ENCODE measurements at places on chromosomes 6 and 20.

DNA sequence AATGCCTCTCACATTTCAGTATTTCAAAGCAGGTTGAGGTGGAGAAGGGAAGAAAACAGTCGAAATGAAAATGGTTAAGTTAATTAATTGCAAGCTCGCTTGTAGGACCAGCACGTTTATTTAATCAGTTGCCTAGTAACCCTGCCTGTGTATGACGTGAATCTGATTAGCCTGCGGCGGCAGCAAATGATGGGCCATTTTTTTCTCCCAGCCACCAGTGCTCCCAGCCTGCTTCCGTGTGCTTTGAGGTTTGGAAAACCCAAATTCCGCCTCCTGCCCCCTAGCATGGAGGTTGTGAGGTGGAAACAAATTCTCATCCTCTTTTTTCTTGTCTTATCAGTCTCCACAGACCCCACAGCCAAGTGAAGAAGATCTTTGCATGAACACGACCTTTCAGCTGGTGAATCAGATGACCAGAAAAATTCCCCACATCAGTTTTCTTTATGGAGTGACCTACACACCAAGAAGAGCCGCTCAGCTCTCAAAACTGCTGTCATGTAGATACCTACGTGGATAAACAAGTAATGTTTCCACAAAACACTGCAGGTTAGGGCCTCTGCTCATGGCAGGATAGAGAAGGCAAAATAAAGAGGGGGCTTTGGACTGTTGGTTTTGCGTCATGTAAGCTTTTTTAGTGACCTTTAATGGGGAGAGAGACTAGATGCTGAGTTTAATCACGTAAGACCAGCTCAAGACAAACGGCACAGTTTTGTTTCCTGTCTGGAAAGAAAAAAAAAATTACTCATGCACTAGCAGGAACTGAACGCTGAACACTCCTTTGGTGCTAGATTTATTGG, 572.9 kb upstream of the NOX3 start:
- no peak for ATAC-seq

GRCh38 chr20:40860487-40860902, 168.1 kb upstream of the TOP1 start:
- ATAC-seq: no peak

GRCh38 chr6:10837009-10837621, 1.2 kb downstream of the MAK start:
- no peak for ATAC-seq

GRCh38 chr6:56868687-56869086, 86.2 kb upstream of the BEND6 start:
- ATAC-seq: no peak

- no peak for ATAC-seq
These were observed 12.5 kb upstream of the BCKDHB start for GRCh38 chr6:80094017-80094416.

DNA sequence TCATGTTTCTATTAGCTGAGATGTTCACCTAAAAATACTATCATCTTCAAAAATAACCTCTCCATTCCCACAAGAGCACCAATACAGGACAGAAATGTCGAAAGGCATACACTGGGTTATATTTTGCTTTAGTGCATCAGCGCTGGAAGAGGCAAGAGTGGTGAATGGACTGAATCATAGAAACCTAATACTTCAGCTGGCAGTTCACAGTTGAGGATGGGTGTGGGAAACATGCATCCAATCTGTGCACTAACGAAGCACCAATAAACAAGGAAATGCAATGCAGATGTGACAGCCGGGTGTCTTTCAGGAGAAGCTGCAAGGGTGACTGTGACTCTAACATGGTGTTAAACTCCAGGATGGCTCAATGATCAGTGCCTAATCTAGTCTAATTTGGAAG, 365.8 kb downstream of the ESR1 start:
- no peak for ATAC-seq

- ATAC-seq: no peak
These were observed 168.9 kb upstream of the COL21A1 start for GRCh38 chr6:56416247-56416646.

GRCh38 chr20:62834967-62835730, 18.3 kb downstream of the COL9A3 start:
- ATAC-seq: no peak

- ATAC-seq: no peak
These were observed 78.6 kb upstream of the AKAP12 start for GRCh38 chr6:151160929-151161757.

DNA sequence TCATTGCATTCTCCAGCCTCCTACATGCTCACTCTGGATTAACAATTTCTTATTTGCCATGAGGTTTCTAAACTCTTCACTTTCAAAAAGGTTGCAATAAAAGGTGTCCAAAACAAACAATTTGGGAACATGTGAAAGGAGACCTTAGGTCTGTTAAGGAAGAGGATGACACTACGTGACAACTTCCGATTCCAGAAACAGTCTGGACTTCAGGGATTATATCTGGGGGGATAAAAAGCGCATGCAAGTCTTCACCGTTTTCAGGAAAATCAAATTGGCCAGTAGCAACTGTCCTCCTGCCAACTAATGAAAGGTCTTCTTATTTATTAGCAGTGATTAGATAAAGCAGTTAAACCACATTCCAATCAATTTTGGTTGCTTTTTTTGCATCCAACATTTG, 1.8 kb downstream of the ZDHHC14 start:
- no peak for ATAC-seq

- no peak for ATAC-seq
These were observed 36.1 kb upstream of the NAA20 start for GRCh38 chr20:19981031-19981451.

DNA sequence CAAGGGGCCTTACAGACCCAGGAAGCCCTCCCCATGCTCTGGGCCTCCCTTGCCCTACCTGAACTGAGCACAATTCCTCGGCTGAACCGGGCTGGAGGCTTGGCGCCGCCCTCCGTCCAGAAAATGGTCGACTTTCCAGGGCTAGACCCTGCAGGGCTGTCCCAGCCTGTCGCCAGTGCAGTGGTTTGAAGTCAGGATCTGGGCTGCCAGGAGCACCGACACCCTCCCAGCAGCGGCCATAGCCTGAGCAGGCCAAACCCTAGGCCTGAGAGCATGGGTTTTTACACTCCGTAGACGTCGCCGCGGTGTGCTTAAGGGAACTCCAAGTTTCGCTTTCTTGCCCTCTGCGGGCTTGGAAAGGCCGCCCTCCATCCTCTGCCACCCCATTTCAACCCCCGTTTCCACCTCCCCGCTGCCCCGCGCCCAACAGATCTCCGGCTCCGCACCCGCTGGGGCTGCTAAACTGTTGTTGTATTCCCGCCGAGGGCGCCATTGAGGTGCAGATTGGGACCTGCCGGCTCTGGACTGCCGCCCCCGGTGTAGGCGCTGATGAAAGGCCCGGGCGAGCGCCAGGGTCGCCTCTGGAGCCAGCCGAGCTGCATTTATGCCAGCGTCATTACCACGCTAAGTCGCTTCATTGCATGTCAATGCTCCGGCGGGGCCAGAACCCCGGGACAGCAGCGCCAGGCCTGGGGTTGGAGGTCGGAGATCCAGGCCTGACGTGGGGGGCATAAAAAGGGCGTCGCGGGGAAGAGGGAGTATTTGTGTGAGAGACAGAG, 2.2 kb upstream of the TFAP2A start:
- ATAC-seq: no peak

DNA sequence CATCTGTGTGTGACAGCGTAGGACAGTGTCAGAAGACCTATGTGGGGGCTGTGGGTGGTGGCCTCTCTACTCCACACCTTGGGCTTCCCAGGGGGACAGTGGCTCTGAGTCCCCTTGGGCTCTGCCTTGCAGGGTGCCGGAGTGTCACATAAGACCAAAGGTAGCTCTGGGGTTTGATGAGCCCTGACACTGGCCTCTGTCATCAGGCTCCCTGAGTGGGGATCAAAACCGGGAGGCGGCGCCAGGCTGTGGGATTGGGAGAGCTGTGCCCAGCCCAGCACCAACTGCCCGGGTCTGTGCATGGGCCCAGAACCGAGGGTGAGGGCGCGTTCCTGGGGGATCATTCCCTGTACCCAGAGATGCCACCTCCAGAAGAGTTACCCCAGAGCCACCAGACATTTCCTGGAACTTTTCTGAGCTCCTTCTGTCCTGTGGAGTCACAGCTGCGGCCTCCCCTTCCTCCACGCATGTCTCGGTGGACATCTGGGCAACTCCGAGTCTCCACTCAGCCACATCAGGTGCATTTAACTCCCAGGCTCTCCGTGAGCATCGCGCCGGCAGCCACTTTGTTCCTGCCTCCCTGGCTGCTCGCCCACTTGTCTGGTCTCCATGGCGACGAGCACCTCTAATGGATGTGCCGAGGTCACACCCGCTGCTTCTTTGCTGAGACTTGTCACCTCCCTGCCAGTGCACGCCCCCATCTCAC, 94.7 kb downstream of the TMEM242 start:
- ATAC-seq: no peak

DNA sequence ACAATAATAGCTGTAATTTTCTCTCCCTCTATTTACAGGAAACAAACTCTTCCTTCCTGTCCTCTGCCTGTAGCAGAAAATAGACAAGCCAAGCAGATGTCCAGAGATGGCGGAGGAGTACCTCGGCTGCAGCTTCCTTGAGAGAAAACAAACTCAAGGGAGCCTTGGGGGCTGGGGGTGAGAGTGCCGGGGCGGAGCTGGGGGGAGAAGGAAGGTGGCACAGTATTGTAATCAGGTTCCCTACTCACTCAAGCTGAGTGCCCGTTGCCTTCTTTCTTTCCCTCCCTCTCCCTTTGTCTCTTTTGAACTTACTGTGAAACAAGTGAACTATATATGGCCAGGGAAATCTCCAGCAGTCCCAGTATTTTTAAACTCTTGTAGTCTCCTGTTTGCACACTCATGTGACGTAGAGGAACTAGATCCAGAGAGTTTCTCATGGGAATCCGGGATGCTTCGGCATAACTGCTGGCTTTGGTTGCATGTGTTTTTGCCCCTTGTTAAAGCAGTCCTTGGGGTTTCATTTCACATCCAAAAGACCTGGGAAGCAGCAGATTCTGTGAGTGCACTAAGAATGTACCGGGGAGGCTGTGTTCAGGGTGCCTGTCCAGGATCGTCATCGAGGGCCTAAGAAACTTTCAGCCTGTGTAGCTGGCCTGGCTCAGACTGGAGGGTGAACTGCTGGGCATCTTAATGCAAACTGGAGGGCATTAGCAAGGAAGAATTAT, 44.6 kb upstream of the HDDC2 start:
- no peak for ATAC-seq

- ATAC-seq: no peak
These were observed 22.6 kb downstream of the GHRH start for GRCh38 chr20:37238935-37239451.

- ATAC-seq: no peak
These were observed 51.9 kb downstream of the VGLL2 start for GRCh38 chr6:117317261-117317660.

- no peak for ATAC-seq
These were observed 114.3 kb upstream of the BTN3A2 start for GRCh38 chr6:26250698-26251044.

GRCh38 chr6:164168595-164168994, 754.1 kb downstream of the QKI start:
- no peak for ATAC-seq

GRCh38 chr6:169490830-169491229, 211.0 kb downstream of the WDR27 start:
- no peak for ATAC-seq

DNA sequence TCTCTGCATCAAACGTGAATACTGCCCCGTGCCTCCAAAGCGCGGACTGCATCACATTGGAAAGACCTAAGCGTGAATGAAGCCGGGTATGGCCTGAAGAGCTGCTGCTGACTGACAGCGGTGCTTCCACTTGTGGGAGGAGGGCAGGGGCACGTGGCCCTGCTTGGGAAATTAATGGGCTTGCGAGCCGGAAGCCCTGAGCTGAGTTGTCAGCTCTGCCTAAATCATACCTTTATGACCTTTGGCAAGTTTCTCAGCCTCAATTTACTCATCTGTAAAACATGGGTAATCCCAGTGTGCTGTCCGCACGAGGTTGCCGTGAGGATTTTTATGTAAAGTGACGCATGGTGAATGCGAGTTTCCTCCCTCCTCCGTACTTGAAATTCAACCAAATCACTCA, 67.0 kb upstream of the FOXQ1 start:
- ATAC-seq: no peak

DNA sequence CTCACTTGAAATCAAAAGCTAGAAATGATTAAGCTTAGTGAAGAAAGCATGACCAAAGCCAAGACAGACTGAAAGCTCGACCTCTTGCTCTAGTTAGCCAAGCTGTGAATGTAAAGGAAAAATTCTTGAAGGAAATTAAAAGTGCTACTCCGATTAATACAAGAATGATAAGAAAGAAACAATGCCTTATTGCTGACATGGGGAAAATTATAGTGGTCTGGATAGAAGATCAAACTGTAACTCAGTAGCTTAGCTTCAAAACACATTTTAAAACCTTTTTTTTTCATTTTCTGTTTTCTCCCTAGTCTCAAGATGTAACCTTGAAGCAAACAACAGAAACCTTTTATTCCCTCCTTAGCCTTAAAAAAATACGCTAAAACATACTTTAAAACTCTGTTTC, 11.4 kb upstream of the GJE1 start:
- no peak for ATAC-seq

DNA sequence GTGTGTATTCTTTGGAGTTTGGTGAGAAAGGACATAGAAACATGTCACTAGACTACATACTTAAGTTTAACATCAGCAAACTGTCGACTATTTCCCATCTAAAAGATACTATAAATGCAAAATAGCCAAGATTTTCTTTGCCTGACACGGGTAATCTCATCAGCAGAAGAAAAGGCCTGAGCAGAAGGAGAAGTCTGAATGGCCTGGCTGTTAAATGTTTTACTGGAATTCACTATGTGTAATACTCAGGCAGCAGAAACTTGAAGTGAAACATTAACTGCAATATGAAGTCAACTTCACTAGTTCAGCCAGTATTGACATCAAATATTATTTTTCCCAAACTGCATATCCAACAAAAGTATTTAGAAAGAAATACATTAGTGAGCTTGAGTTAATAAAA, 6.4 kb upstream of the DSE start:
- no peak for ATAC-seq

- ATAC-seq: no peak
These were observed 17.8 kb downstream of the BNIP5 start for GRCh38 chr6:36318690-36319435.

GRCh38 chr20:47468290-47469050, 33.2 kb upstream of the NCOA3 start:
- no peak for ATAC-seq
